ENCODE measurements at places on chromosomes 12 and 14. TPM values are rescaled to one million over a fixed set of nuclear protein-coding genes. Genes with fewer than 3 reads are reported as not detected.

The CRACR2A gene
- polyA plus RNA-seq, result not detected

DNA sequence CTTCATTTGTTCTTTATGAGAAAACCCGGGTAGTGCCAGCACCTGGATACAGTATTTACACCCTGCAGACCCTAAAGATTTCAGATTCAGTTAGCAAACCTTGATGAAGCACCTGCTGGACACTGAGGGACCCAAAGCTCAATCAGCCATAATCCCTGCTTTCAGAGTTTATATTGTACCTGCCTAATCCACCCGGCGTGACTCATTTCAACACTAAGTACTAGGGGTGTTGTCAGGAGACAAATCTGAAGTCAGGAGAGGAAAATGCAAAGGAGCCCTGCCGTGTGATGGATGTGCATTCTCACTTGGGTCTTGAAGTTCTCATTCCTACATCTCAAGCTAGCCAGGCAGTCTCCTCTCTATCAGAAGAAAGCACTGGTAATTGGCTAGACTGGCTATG is 176.7 kb upstream of the BCL2L14 start:
- DNase-seq, result no peak

GRCh38 chr14:85038526-85039352 is 491.2 kb upstream of the FLRT2 start:
- no peak for DNase-seq

The VDR gene
- polyA plus RNA-seq, result 0.65 TPM

The ENO2 gene
- polyA plus RNA-seq, result 6.2 TPM

DNA sequence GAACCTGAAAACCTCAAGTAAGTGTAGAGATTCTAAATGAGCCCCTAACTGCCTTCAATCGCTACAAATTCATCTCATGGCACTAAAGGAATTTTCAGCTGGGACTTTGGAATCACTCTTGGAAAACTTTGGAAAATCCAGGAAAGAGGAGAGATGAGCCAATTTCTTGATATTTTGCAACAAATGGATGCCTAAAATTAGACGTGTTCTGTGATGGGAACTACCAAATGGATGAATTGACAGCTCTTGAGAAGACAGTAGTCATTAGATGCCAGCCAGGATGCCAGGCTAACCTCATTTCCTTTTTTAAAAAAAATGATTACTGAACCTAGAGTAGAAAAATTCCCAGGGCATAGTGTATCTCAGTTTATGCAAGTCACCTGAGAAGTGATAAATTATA is 78.3 kb downstream of the NPAS3 start:
- DNase-seq, result no peak

The ANAPC5 gene
- polyA plus RNA-seq, result 112 TPM

DNA sequence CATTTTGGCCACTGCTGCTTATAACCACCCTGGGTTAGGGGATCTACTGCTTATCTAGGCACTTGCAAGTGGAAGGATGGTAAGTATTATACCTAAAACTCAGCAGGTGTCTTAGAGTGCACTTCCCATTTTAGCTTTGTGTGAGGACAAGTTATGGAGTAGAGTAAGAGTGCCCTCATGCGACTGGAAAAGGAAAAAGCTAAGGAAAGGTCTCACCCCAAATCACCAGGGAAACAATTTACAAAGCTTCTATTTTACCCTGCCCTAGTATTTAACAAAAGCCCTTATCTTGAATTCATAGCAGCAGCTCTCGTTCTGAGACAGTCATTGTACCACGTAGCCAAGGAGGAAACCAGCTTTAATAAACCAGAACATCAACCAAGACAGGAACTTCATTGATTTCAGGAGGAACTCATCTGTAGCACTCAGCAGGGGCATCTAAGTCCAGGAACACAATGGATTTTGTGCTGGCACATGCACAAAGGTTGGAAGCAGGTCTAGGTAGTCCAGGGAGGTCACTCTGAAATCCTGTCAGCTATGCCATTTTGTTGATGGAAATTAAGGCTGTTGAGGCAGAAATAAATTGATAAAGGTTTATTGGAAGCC is 2.9 kb downstream of the RDH12 start:
- DNase-seq, result peak; percentile 43

DNA sequence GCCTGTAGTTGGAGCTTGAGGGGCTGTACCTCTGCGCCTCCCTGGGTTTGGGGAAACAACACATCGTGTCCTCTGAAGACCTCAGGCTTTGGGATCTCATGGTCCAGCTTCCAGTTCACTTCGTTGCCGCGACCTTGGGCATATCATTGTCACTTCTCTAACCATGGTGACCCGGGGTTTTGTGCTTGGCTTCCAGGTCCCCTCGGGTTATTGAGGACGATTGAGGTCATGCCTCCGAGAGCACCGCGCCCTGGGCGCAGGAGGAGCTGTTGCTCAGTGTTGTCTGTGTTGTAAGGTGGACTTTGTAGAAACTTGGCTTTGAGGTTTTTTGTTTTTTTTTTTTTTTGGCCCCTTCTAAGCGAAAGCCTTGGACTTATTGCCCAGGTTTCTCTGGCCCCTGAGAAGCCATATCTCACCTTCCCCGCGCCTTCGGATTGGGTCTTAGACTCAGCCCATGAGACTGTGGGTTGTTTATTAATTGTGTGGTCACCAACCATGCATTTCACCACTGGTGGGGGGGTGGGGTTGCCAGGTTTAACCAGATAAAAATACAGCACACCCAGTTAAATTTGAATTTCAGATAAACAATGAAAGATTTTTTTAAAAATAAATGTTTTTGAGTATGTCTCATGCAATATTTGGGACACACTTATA is 2.6 kb downstream of the BCL7A start:
- no peak for DNase-seq

DNA sequence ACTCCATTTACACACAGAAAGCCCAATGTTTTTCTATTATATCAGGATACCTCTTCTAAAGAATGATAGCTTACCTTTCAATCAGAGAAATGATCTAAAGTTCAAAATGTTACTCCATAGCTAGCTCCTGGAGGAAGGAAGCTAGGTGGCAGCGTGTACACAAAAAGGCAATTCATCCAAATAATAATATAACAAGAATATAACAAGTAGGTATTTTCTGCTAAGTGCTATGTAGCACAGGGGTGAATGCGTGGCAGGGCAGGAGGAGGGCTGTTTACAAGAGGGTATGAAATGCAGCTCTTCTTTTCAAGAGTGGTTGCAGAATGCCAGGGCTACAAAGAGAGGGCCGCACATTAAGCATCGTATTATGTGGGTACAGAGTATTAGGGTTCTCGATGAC is 663 bp upstream of the SNAPC1 start:
- DNase-seq, result no peak

The MUCL1 gene
- not detected for polyA plus RNA-seq

The GALNT16 gene
- polyA plus RNA-seq, result 30.0 TPM

GRCh38 chr14:96661244-96661969 is 135.8 kb upstream of the VRK1 start:
- no peak for DNase-seq

DNA sequence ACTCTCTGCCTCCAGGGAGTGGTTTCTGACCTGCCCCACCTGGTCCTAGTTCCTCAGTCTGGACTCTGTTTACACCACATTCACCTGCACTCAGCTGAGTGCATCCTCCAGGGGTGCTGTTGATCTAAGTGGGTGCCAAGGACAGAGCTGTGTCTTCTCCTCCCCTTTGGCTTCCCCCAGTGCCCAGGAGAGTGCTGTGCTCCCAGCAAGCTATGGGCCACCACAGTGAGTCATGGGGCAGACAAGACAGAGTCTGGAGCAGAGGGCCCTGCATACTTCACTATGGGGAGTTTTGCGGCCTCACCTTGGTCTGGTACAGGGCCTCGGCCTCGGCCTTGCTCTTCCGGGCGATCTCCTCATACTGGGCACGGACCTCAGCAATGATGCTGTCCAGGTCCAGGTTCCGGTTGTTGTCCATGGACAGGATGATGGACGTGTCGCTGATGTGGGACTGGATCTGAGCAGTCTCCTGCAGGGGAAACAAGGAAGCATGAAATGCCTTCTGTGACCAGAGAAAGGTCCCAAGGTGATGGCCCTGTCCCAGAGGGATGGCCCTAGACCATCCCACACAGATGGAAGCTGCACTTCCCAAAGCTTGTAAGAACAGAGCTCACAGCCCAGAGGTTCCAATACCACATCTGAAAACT is 4.9 kb downstream of the KRT73 start:
- DNase-seq, result no peak

GRCh38 chr12:123150744-123151456 is at the start of gene PITPNM2:
TSS of gene PITPNM2 (minus strand) at chr12:123151090. CDS start at chr12:123034590, 116,500 bp downstream.
- DNase-seq, result no peak

DNA sequence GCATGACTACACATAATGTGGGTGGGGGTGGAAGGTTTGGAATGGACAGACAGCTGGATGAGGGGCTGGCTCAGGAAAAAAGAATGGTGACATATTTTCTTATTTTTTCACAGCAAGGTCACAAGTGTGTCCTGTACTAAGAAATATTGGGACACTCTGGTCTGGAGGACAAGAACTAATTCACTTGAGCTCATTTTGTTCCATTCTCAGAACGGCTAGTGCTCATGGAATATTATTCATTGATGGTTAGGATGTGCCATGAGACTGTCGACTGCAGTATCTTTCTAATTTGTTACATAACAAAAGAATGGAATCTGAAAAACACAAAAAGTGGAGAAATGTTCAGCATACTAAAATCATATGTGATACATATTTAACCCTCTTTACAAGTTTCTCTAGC is 149.5 kb downstream of the BMP4 start:
- DNase-seq, result no peak

DNA sequence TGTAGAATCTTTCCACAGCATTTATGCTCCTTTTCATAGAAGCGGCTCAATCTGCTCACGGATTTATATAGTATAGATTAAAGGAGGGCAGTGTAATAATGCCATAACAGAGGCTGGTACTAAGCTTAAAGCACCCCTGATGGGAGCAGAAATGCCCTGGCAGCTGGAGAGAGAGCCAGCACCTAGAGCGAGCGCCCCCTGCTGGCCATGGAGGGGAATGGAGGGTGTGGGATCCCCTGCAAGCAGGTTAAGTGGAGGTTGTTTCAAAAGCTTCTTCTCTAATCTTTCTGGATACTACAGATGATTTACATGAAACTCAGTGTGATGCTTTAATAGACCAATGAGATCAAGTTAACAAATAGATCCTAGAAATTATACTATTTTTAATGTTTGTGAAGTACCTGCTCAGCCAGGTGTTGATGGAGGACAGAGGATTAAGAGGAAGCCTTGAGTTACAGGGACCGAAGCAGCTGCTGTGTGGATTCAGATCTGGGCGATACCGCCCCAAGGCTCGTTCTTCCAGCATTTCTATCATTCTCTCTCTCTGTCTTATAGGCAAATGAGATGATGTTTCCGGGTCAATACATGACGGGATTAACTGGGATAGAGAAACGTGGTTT is 1519.3 kb upstream of the TMEM132C start:
- DNase-seq, result no peak

DNA sequence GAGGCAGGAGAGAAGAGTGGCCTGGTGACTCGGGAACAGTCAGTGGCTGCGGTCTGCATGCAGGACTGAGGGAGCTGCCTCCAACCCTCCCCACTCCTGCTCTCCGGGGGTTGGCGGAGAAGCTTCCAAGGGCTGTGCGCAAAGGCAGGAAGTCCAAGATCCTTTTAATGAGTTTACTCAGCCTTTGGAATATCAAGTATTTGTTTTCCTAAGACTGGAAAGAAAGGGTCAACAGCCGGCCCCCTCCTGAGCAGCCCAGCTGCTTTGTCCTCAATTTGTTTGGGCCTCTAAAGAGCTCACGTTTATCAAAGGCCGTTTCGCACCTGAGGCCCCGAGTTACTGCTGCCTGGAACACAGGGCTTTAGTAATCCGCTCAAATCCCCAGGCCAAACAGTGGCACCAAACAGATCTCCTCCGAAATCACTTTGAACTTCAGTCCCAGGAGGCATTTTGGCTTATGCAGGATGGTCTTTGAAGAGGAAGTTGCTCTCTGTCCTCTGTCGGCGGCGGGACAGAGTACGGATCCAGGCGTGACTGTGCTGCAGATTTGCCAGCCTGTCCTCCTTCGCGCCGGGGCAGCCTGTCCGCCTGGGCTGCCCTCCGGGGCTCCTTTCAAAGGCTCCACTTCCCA is 117.2 kb upstream of the FZD10 start:
- DNase-seq, result no peak

- DNase-seq, result no peak
Measured at GRCh38 chr12:92002673-92003382, 142.8 kb downstream of the BTG1 start.

The STRN3 gene
- 59.0 TPM for polyA plus RNA-seq

The CCDC175 gene
- not detected for polyA plus RNA-seq

DNA sequence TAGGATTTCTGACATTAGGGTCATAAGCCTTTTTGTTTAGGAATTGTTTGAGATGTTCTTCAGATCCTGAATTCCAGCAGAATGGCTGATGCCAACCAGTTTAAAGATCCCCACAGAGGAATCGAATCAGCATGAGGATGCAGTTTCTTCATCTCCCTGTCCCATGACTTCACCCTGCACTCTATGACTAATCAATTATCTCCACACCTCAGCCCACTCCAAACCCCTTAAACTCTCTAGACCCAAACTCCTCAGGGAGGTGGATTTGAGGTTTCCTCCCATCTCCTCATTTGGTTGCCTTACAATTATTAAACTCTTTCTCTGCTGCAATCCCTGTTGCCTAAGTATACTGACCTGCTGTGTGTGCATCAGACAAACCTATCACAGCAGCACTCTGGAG is 86.5 kb upstream of the CRY1 start:
- DNase-seq, result no peak

DNA sequence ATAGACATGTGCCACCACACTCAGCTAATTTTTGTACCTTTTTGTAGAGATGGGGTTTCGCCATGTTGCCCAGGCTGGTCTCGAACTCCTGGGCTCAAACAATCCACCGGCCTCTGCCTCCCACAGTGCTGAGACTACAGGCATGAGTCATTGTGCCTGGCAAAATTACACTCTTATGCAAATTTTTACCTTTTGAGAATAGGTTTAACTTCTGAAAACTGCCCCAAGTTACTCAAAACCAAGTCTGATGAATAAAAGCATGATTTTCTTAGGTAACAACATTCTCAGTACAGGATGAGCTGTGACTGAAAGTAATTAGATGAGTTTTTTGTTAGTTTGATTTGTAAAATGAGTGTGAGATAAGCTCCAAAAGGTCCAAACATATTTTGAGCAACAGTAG is 166.0 kb downstream of the RPS29 start:
- no peak for DNase-seq

The RIPK3 gene
- polyA plus RNA-seq, result 1.1 TPM

The TCL1B gene
- not detected for polyA plus RNA-seq

- no peak for DNase-seq
Measured at GRCh38 chr14:88333036-88333435, 10.0 kb upstream of the KCNK10 start.

DNA sequence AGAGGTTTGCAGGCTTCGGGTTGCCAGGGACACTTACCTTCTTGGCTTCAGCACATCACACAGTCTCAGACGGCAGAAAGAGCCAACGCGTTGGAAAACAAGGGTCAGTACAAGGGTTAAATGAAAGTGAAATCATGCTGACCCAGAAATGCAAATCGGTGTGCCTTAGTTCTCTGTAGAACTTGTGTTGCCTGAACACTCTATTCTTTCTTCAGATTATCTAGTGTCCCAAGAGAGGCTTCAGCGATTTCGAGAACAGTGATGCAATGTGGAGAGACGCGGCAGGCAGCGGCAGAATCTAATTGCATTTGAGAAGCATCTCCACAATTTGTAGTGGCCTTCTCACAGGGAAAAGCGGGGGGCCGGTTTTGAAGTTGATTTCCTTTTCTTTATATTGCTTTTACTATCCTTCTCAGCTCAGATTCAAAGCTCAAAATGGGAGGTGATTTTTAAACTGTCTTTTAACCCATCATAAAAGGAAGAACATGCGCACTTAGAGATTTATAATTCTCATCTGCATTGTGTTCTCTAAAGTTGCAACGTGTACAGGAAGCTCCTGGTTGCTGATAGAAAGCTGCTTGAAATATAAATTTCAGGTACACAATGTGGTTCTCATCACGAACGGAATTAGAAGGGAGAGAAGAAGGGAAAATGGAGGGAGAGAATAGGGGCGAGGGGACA is 67.8 kb upstream of the EGLN3 start:
- DNase-seq, result no peak

Data from muscle of arm (tissue), 14 donors.